Activated T-cell treated with anti-CD3 and anti-CD28 coated beads for 1 hour (primary cell): ENCODE measurements at places on chromosomes 5 and 9.

DNA sequence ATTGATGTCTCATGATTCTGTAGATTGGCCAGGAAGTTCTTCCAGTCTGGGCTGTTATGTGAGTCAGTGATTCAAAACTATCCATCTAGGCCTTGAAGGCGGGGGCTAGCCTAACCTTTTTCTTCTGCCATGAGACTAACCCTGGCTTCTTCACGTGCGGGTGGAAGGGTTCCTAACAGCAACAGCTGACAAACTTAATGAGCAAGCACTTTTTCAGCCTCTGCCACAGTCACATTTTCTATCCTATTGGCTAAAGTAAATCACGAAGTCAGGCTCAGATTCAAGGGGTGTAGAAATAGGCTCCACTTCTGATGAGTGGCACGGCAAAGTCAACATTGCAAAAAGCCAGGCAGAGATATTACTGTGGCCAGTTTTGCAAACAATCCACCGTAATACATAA, 68.4 kb downstream of the STK32A start:
- DNase-seq: no peak

GRCh38 chr9:69019808-69020207, 5.9 kb upstream of the PRKACG start:
- DNase-seq: no peak

DNA sequence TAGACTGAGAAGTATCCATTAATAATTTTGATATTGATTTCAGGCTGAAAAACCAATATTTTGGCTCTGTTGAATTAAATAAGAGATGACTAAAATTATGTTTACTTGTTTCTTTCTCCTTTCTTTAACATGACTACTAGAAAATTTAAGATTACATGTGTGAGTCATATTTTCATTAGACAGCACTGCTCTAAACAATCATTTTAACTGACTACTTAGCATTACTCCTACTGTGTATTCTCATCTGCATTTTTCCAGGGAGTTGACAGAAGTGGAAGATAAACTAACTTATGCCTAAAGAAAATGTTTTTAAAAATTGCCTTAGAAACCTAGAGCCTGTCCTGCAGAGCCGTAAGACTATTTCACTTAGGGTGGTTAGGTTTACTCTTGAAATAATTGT, 29.1 kb downstream of the TNC start:
- DNase-seq: no peak

- no peak for DNase-seq
These were observed 50.4 kb upstream of the ALDH1B1 start for GRCh38 chr9:38342096-38342495.

DNA sequence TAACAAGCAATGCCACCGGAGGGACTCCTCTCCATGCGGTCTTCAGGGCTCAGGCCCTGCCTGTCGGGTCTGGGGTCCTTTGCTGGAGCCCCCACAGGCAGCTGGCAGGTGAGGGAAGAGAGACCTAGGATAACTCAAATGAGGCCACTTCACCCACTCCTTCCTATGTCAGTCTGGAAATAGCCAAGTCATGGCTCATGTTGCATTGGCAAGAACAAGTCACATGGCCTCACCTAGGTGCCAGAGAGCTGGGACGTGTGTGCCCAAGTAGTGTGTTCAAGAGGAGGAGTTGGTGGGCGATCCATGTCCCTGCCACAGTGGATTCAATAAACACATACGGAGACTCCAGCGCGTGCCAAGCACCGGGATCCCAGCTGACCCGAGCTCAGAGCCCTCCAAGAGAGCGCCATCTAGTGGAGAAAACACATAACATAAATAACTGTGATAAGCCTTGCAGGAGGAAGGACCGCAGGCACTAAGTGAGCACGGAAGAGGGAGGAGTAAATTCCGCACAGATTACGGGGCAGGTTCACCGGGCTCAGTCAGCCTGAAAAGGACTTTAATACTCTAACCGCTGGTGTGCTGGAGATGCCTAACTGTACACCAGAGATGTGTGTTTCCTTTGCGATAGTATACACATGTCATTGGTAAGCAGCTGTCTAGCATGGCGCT, 580.8 kb downstream of the CCDC171 start:
- DNase-seq: no peak

GRCh38 chr5:97388794-97389193, 205.7 kb upstream of the RIOK2 start:
- DNase-seq: no peak
